ENCODE measurements at places on chromosomes 7 and 10.
A peak's percentile ranks its signal among the peaks of the same experiment; 100 is the strongest.

GRCh38 chr10:90889636-90890035 is 17.9 kb downstream of the RPP30 start:
- no peak for DNase-seq

GRCh38 chr10:89377705-89378637 is at the start of gene IFIT1B:
TSS of gene IFIT1B (plus strand) at chr10:89378056. CDS start at chr10:89378136, 80 bp downstream.
- DNase-seq, result no peak

DNA sequence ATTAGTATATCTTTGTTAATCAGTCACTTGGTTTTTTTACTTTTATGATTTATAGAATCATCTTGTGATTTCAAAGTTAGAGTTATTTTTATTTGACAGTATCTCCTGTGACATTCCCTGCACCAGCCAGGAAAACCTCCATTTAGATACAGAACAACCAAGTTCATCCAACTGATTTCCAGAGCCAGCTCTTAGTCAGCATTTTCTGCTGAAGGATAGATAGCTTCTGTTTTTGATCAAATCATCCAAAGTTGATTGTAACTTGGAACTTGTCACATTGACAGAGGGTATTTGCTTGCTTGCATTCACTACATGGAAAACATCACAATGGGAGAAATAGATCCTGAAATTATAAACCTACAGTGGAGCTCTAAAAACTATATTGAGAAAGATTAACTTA is 122.6 kb downstream of the PON1 start:
- no peak for DNase-seq

DNA sequence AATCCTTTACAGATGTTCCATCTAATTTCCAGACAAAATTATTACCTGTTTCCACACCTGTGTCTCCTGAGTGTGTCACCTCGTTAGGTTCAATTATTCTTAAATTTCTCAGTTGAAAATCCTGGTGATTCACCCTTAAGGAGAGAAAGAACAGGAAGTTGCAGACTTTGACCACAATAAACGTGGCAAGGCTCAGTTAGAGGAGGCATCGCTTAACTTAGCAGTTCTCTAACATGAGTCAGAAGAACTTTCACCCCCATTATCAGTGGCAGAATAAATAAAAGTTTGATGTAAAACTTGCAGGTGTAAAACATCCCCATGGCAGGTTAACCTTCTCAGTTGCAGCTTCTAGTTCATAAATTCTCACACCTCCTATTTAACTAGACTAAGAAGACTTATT is 8.3 kb downstream of the XPNPEP1 start:
- DNase-seq, result no peak

DNA sequence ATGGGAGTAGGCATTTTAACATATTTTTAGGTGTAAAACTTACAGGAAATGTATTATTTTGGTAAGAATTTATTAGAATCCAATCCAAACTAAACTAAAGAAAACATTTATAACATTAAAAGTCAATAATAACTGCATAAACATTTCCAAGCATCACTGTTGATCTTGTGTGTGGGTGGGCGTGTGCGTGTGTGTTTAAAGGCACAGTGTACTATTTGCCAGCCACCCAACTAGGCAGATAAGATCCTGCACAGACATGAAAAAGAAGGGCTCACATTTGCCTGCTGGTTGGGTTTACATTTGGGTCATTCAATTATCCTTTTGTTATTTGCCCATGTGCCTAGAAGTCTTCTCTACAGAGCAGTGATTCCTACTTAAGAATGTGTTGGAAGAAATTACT is 31.0 kb upstream of the WNT16 start:
- no peak for DNase-seq

DNA sequence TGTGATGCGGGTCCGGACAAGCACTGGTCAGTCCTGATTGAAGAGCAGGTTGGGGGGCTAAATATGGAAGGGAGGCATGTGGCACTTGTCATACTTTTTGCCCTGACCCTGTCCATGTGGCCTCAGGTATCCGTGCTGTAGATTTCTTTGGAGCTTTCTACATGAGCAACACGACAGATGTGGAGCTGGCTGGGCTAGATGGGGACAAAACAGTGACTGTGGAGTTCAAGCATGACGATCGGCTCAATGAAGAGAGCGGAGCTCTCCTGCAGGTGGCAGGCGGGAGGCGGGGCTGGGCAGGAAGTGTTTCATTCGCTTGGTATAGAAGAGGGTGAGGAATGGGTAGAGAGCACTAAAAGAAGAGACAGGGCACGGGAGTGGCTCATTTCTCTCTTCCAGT is 13.0 kb upstream of the CHCHD1 start:
- DNase-seq, result peak; percentile 51

DNA sequence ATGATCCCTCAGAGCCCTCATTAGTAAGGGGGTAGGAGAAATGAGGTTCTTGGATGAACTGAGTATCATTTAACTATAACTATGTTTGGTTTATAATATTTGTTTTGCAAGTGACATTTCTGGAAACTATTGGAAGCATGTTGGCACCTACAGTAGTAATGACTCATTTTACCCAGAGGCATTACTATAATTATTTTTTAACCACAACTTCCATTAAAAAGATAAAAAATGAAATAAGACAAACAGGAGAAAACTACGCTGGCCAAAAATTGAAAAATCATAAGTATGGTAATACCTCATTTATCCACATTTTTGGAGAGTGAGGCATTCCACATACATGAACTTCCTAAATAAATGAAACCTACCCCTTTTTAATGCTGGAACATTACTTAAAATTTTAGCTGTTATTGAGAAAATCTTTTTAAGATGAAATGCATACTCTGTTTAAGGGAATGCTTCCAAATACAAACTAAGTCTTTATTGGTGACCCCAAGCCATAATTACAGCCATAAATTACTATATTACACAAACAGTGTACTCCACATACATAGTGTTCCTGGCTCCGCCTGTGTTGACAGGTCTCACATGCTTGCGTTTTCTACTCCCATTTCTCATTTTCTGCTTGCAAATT is 84.6 kb upstream of the CAPZA2 start:
- no peak for DNase-seq

GRCh38 chr7:116390363-116390762 is 109.2 kb upstream of the CAV2 start:
- no peak for DNase-seq

DNA sequence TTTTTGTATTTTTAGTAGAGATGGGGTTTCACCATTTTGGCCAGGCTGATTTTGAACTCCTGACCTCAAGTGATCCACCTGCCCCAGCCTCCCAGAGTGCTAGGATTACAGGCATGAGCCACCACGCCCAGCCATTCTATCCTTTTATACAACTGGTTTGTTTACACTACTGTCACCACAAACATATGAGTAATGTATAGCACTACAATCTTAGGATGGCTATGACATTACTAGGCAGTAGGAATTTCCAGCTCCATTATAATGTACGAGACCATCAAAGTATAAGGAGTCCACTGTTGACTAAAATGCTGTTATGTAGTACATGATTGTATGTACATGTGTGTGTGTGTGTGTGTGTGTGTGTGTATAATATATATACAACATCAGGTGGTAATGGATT is 1126.1 kb upstream of the LRRN3 start:
- no peak for DNase-seq

GRCh38 chr7:45173596-45174327 is 16.2 kb downstream of the RAMP3 start:
- DNase-seq, result no peak

- no peak for DNase-seq
Measured at GRCh38 chr10:124160176-124160575, 66.8 kb upstream of the CHST15 start.

- no peak for DNase-seq
Measured at GRCh38 chr10:76871697-76872295, 765.8 kb downstream of the KCNMA1 start.

DNA sequence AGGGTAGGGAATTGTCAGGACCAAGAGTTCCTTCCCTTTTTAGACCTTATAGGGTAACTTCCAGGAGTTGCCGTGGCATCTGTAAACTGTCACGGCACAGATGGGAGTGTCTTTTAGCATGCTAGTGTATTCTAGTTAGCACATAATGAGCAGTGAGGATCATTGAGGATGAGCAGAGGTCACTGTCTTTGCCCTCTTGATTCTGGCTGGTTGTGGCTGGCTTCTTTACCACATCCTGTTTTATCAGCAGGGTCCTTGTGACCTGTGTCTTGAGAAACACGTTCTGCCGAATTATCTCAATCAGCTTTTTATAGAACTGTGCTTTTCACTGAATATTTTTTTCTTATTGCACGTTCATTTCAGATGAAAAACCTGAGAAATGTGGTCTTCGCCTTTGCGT is 41.5 kb downstream of the MINPP1 start:
- DNase-seq, result no peak

- no peak for DNase-seq
Measured at GRCh38 chr7:108374899-108375298, 81.3 kb downstream of the NRCAM start.

DNA sequence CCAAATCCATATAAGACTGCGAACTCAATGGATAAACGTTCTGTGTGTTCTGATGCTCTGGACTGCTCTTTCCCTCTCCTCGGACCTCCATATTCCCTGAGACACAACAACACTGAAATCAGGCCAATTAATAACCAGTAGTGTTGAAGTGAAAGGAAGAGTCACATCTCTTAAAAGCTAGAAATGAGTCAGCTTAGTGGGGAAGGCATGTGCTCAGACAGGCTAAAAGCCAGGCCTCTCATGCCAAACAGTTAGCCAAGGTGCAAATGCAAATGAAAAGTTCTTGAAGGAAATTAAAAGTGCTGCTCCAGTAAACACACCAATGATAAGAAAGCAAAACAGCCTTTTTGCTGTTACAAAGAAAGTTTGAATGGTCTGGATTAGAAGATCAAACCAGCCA is 29.3 kb downstream of the TNS3 start:
- DNase-seq, result no peak

- DNase-seq, result no peak
Measured at GRCh38 chr7:157952841-157953645, 616.2 kb downstream of the DNAJB6 start.

- DNase-seq, result peak; percentile 44
Measured at GRCh38 chr10:94320285-94320914, 42.3 kb downstream of the NOC3L start.

DNA sequence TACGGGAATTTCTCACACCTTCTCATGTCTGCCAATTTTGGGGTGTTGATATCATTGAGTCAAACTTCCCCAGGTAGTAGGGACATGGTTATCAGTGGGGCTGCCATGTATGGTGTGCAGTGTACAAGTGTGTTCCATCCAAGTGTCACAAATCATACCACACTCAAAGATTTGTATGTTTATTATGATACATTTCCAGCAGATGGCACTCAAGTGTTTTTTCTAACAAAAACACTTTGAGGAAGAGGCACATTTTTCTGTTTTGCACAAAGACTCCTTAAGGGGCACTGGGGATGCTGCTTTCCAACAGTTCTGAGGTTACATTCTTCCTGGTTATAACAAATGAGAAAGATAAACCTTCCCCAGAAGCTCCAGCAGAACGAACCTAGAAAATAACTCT is 414.5 kb downstream of the REEP3 start:
- DNase-seq, result no peak

GRCh38 chr10:21969326-21970287 is 33.9 kb downstream of the DNAJC1 start:
- DNase-seq, result no peak

GRCh38 chr7:153422291-153423209 is 629.6 kb upstream of the DPP6 start:
- no peak for DNase-seq

DNA sequence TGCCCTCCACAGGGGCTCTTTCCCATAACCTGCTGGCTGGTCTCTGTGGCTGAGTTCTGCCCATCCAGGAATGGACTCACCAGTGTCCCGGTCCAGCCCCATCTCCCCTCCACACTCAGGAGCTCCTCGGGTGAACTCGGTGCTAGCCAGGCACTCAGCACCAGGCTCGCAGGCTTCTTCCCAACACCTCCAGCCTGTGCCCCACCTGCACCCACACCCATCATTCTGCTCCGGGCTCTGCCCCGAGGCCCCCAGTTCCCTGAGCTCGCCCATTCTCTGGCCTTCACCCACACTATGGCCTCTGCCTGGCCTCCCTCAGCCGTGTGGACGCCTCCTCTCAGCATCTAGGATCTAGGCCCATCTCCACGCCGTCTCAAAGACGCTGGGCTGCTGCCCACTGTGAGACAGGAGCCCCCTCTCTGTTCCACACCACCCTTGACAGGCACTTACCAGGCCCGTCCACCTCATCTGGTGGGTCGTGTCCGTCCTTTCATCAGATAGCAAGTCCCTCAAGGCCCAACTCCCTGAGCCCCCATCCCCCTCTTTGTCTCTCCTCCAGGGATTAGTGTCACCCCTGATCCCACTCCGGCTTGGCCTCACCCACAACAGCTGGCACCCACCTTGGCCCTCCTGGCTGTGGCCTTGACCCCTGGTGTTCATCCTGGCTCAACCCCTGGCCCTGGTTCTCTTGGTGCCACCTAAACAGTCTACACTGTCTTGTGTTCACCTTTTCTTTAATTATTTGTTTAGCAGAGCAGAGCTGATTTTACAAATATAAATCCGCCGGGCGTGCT is 76.0 kb upstream of the FAM20C start:
- DNase-seq, result no peak

DNA sequence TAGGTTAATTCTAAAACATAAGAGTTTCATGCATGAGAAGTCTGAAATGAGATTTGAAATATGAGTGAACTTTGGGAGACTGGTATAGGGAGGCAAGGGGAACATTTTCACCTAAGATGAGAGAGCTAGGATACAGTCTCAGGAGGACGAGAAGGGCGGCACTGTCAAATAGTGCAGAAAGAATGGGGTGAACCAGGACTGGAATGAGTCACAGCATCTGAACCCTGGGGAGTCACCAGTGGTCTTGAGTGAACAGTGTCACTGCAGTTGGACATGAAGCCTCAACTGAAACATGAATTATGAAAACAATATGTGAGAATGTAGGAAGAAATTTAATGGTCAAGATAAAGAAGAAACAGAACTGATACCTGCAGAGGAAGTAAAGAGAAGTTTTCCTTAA is 33.8 kb downstream of the GNG11 start:
- DNase-seq, result no peak

DNA sequence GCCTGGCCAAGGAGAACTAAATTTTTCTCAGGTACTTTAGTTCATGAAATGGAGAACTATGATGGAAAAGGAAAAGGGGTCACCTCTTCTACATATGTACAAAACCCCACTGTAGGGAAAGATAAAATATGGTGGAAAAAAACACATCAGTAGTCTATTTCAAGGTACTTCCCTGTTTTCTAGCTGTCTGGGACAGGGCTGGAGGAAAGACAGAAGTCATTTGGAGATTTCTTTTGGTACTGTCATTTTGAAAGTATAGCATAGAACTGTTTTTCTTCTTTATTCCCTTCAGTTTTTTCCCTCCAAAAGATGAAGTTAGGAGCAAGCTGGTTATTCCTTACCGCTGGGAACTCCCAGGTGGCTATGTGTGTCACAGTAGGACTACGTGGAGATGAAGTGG is 196.1 kb downstream of the DOCK4 start:
- DNase-seq, result no peak

Measured in T-helper 17 cell (primary cell).